NCI-H1417 (cell line): ENCODE measurements at places on chromosomes 4 and X.

GRCh38 chr4:7962609-7963508, 23.2 kb upstream of the AFAP1 start:
- no peak for DNase-seq

- DNase-seq: no peak
These were observed 348.2 kb downstream of the FBXW7 start for GRCh38 chr4:152187693-152188092.

- no peak for DNase-seq
These were observed 300.2 kb downstream of the FBXW7 start for GRCh38 chr4:152235718-152236117.

DNA sequence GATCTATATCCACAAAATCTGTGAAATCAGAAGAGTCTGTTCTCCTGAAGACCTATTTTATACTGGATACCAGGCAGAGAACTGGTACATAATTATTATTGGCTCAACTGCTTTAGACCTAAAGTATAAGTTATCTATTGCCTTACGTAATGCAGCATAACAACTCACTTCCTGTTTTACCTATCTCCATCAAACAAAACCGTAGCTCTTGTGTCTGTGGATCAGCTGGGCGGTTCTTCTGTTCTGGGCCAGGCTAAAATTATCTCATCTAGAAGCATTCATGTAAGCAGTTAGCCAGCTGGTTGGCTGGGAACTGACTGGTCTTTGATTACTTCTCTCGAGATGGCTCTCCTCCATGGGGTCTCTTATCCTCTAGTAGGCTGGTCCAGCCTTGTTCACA, 57.8 kb downstream of the PPP1R2C start:
- DNase-seq: no peak

- DNase-seq: no peak
These were observed 141.8 kb downstream of the MXRA5 start for GRCh38 chrX:3204606-3205005.

- no peak for DNase-seq
These were observed 68.4 kb downstream of the GPAT3 start for GRCh38 chr4:83604321-83604720.

- no peak for DNase-seq
These were observed 191.6 kb downstream of the VEGFC start for GRCh38 chr4:176601124-176601523.

- no peak for DNase-seq
These were observed 632.9 kb downstream of the ZNF674 start for GRCh38 chrX:45912316-45912715.

DNA sequence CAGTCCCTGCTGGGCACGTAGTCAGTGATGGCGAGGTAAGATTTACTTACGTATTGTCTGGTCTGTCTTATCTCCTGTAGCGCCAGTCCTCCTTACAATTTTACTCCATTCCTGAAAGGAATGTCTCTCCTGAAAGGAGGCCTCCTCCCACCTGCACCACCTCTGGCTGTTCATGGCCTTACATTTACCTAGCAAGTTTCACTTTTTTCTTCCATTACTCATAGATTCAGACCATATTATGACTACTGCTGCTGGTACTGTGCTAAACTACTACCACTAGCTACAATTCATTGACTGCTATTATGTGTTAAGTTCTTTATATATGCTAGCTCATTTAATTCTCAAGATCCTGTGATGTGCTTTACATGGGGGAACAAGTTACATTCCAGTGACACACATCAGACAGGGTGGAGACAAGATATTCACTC, 189.9 kb downstream of the BMPR1B start:
- DNase-seq: no peak

GRCh38 chr4:147307896-147308674, 172.8 kb upstream of the EDNRA start:
- DNase-seq: no peak

- no peak for DNase-seq
These were observed 82.8 kb downstream of the STK32B start for GRCh38 chr4:5133933-5134594.

- DNase-seq: no peak
These were observed 39.5 kb downstream of the SPARCL1 start for GRCh38 chr4:87489678-87490077.

DNA sequence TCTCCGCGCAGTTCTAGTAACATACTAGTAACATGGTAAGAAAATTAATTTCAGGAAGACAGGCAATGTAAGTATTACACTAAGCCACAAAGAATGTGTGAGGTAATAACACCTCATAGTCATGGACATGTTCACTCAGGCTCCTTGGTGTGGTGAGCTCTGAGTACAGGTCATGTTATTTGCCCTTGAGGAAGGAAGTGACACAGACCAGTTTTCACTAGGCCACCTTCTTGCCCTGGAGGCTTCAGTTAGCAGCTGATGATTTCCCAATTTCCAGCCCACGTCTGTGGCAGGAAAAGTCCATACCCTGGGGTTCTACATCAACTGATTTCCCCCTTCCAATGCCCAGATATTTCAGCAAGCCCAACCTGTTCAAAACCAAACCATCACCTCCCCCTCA, 6.7 kb downstream of the APOO start:
- no peak for DNase-seq

DNA sequence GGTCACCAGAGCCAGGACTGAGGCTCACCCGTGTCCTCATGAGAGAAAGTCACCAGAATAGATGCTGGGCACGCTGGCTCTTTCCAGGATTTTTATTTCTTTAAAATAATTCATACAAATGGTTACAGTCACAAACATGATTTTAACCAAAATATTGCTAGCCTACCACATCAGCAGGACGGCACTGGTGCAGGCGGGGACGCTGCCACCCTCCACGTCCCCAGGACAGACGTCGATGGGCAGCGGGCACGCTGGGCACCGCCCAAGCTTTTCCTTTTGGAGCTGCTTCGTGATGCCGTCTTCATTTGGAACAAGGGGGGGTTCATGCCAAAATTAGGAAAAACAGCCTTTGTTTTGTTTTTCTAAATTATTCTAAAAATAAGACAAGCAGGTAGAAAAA, 37.6 kb downstream of the CTBP1 start:
- no peak for DNase-seq

DNA sequence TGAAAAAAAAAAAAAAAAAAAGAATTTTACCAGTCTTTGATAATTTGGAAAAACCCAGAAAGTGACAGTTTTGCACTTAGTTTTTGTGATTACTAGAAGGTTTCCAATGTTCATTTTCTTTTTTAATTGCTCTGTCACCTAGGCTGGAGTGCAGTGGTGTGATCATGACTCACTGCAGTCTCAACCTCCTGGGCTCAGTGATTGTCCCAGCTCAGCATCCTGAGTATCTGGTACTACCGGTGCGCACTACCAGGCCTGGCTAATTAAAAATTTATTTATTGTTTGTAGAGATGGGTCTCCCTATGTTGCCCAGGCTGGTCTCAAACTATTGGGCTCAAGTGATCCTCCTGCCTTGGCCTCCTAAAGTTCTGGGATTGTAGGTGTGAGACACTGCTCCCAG, 3.3 kb downstream of the NUDT9 start:
- no peak for DNase-seq

GRCh38 chrX:147174591-147174990, 360.0 kb upstream of the CXorf51A start:
- no peak for DNase-seq

DNA sequence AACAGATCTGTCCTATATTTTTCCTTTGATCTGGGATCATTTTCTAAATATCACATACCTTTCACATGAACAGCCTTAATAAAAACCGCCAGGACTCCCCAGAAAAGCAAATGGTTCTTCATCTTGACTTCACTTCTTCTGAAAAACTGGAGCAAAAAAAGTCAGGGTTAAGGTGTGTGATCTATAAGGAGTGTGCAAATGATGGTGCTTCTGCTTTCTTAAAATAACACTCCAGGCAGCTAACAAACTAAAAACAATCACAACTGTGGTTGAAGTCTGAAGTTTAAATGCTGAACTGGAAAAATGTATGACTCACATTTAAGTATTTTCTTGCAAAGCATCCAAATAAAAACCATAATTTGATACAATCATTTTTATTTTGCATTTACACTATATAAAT, at the start of gene JCHAIN:
JCHAIN (minus strand) TSS at position 140 of the 400 bp plus-strand sequence; CDS start at position 122, 18 bp downstream.
- DNase-seq: no peak

DNA sequence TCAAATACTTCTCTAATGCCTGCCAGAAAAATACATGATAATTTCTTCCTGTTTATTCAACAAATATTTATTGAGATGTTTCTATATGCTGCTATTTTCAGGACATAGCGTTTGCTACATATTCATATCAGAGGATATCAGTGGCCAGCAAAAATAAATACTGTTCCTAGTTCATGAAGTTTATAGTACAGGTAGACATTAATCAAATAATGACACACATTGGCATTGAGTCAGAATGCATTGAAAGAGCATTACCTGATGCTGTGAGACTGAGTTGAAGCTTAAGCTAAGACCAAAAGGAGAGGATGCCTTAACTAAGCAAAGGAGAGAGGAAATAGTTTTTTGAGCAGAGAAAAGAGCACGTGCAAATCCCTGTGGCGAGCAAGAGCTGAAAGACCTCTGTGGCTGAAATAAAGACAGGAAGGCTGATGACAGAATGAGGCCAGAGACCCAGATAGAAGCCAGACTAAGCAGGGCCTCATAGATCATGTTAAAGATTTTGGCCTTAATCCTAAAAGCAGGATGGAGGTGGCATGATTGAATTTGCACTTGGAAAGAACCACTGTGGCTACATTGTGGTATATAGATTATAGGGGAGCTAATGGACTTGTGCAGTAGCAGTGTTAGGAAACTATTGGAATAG, 36.2 kb downstream of the FAM241A start:
- DNase-seq: no peak

GRCh38 chrX:55787063-55787462, 69.5 kb downstream of the RRAGB start:
- no peak for DNase-seq

DNA sequence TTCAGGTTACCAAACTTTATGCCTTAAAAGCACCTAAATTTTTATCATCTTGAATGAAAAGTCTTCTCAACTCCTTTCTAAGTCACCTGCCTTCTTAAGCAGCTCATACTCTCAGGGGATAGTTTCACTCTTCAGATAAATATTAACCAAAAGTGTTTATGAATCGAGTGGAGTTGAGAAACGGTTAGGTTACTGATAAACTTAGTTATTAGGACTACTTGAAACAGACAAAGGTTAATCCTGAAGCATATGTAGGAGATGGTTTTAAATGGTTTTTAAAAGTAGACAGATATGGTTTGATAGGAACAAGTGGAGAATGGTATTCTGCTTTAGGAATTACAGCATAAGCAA, 32.8 kb downstream of the CLDN22 start:
- DNase-seq: no peak

GRCh38 chr4:17504081-17504480, 7.8 kb downstream of the QDPR start:
- no peak for DNase-seq

DNA sequence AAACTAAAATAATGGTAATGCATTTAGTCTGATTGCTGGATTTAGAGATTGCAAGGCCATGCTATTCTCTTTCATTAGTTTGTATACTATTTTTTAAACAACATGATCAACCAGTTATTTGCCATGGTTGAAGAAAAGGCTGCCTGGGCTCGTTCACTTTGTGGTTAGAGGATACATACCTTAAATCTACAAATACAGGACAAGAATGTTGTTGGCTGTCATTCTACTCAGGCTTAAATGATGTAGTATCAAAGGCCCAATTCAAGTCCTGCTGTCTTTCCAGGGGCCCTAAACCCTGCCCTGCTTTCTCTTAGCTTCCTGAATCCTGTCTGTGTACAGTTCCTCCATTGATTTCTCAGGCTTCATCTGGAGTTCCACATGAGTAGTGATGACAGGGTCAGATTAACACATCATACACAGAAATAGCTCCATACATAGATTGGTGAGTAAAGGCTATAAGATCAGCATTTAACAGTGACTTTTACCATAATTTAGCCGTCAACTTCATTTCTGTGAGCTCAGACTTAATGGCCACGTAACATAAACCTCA, 114.9 kb upstream of the GPRIN3 start:
- no peak for DNase-seq

DNA sequence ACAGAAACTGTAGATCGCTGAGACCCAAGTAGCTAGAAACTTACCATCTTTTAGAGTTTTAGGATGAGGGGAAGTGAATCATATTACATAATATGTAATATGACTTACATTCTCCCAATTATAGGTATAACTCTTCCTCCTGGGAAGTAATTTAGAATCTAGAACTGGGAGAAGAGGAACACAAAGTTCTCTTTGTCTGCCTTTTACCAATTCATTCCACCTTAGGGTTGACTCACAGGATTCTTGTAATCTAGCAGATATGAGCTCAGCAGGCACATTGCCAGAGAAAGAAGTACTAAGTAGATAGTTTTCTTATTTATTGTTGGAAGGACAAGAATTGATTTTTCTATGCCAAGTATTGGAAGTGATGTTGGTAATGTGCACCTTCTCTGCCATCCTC, 58.0 kb upstream of the CCSER1 start:
- no peak for DNase-seq

DNA sequence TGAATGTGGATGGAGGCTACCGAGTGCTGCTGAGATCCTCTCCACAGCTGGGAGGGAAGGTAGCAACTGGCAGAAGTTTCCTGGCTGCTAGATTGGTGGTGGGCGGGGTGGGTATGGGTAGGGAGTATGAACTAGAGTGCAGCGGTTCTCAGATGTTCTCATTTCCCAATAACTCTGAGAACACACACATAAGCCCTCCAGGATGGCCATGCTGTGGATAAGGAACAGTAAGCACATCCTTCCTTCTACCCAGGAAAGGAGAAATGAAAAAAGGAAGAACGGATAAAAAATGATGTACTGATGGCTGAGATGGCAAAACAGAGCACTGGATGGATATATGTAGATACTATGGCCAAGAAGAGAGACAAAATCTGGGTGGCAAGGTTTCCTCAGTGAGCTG, 116.0 kb downstream of the ZNF827 start:
- no peak for DNase-seq

DNA sequence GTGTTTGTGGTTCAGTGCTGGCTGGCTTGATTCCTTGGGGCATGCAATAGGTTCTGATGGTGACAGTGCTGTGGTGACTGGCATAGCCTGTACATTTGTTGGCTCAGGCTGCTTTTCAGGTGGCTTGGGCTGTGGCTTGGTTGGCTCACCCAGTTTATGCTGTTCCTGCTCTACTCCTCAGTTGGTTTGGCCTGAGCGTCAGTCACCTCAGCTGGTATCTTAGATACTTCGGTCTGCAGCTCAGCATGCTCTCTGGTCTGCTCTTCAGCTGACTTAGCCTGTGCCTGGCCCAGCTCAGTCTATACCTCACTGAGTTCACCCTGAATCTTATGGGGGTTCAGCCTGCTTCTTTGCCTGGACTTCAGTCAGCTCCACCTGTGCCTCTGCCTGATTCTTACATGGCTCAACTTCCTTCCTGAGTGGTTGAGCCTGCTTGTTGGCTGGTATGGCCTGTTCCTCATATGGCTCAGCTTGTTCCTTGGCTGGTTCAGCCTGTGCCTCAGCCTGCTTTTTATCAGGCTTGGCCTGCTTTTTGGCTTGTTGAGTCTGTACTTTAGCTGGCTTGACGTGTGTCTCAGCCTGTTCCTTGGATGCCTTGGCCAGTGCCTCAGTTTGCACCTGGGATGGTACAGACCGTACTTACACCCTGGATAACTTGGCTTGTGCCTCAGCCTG, 170.6 kb downstream of the MSN start:
- DNase-seq: no peak
